Activated naive CD4-positive, alpha-beta T cell treated with anti-CD3 and anti-CD28 coated beads, Interleukin-2, amount 50 U/mL, for 72 hours (primary cell): ENCODE measurements at places on chromosomes 12 and 14. TPM values are rescaled to one million over a fixed set of nuclear protein-coding genes. Genes with fewer than 3 reads are reported as not detected.

The KLHDC1 gene
- total RNA-seq, result 1.0 TPM

The ZDHHC22 gene
- not detected for total RNA-seq

- DNase-seq, result no peak
Observed at GRCh38 chr12:1213618-1214205, 222.7 kb downstream of the ERC1 start.

DNA sequence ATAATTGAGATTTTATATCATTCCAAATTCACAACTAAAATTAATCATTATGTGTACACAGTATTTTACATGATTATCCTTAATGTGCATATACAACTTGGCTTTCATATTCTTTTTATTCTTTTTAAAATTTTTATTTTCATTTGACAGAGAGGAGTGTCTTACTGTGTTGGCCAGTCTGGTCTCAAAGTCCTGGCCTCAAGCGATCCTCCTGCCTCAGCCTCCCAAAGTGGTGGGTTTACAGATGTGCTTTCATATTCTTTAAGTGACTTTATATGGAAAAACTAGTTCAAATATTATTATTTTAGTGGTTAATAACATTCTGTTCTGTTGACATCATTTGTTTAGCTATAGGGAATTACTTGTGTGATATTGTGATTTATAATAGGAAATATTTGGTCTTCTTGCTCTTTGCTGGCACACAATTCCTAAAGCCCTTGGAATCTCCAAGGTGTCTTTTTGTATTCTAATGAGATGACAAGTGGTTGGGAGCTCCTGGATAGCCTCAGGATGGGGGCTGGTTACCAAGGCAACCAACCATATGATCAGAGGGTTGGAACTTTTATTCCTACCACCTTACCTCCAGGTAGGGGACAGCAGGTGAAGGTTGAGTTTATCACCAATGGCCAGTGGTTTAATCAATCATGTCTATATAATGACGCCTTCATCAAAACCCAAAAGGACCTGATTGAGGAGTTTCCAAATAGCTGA, 16.0 kb upstream of the ZNF410 start:
- no peak for DNase-seq

DNA sequence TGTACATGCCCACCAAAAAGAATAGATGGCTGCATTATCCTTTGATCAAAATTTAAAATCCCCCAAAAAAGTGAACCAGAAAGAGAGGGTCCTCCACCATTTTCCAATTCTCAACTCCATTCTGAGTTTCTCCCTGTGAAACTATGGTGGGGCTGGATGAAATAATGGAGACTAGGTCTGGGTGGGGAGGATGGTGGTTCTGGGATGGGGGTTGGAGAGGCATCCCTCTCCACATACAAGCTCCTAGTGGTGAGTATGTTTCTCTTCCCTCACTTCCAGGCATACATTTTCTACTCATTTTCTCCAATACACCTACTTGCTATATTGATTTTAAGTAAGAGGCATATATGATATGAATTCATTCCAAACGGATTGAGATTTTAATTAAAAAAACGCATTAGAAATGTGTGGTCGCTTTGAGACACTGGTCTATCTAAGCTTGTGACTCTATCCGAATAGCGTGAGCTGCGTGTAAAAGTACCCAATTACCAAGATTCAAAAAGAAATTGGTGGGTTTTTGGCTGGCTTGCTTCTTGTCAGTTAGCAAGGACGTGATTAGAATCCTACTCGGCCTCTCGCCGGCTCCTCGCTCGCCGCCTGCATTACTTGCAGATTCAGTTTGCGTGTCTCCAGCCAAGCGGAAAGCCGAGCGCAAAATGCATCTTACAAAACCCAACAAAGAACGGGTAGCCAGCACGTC, 3.4 kb downstream of the ASCL1 start:
- DNase-seq, result no peak
